ENCODE measurements at places on chromosomes 3 and 15.

DNA sequence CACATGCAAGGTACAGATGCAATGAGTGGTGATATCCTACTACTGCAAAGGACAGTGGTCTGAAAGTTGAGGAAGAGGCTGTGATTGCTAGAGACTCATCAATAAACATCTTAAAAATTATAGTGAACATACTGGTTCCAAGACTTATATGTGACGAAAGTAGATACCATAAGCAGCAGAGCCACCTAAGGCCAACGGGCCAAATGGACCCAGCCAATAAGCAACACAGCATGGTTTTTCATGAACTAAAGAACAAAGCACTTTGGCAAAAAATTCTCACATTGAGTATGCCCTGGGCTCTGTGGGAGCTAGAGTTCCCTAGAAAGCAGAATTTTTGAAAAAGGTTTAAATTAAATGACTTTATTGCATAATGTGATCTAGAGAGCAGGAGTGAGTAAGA, 272.1 kb downstream of the SI start:
- DNase-seq, result no peak

GRCh38 chr3:38314764-38315487, 31.7 kb upstream of the XYLB start:
- no peak for DNase-seq

DNA sequence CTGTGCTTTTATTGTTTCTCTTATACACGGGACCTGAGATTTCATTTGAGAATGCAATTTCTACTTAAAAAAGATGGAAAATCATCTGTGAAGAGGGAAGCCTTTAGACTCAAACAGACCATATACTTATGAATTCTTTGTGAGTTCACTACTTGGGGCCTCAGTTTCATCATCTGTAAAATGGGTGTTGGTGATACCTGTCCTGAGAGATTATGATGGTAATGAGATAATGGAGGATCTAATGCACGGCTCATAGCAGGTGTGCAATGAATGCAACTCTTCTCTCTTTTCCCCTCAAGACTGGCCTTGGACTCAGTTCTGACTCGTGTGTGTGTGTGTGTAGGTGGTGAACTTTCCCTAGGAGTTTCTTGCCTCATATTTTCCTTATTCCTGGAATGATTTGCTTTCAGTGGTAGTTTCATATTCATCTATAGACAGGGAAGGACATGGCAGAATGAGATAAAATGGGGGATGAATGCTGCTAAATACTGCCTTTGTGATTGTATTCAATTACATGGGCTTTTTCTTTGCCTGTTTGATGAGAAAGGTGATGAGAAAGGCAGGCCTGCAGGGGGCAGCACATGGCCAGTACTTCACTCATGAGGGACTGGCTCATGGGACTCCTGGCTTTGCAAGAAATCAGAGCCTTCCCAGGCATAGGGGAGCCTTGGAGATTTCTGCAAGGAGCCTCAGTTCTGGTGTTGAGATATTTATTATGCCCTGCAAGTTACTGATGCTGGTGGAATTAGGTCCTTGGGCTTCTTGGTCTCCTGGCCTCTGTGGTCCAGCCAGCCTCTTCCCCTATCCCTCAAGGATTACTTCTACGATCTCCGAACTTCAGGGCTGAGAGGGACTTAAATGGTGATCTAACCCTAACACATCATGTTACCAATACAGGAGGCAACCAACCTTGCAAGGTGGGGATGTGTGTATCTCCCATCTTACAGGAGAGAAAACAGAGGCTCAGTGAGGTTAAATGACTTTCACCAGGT, 70.7 kb downstream of the RPLP1 start:
- peak; percentile 92 for DNase-seq

GRCh38 chr3:141828890-141829289, 47.6 kb upstream of the ATP1B3 start:
- DNase-seq, result no peak

- no peak for DNase-seq
Measured at GRCh38 chr15:44596511-44597010, 59.6 kb downstream of the EIF3J start.

GRCh38 chr15:25439369-25439836, 579 bp upstream of the UBE3A start:
- no peak for DNase-seq

GRCh38 chr3:58117561-58118181, 93.1 kb downstream of the DNASE1L3 start:
- DNase-seq, result peak; percentile 61

DNA sequence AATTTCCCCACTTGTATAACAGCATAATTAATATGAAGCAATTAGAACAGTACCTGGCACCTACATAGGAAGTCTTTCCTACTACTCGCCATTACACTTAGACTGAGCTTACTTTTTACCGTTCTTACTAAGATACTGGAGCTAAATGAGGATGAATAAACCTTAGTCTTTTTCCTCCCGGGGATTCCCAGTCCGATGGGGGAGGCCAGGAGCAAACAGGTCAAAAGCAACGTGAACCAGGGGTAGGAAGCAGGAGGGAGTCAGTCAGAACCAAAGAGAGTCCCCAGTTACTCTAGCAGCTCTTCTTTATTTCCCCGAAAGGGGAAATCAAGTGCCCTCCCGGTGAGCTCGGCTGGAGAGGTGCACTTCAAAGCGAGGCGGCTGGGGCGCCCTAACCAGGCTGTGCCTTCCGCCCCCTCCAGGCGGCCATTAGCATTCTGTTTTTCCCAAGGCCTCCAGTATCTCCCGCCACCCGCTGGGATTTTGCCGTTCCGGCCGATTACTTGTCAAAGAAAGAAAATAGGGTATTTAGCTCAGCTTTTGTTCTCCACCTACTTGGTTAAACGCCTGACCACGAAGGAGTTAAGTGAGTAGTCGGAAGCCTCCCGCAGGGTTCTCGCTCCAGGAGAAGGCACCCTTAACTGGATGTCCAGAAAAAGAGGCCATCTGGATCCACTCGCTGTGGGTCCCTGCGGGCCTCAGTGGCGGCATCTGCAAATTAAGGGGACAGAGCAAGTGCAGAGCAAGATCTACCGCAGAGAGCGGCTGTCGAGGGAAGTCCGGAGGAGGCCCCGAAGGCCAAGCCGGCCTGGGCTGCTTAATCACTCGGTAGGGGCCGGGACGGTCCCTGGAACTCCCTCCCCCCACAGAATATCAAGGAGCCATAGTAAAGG, 6.3 kb upstream of the EOMES start:
- DNase-seq, result peak; percentile 53

DNA sequence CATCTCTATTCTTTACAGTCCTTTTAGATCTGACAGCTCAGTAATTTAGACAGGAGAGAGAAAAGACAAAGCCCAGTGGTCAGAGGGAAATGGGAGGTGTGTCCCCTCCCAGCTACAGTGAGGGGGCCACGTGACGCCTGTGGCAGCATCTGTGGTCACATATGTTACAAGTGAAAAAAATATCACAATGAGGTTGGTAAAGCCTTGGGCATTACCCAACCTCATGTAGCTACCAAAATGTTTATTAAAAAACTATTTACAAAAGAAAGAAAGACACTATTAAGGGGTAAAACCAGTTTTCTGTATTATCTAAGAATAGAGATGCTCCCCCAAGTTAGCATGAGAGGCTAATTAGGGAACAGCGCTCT, 42.9 kb upstream of the PLCL2 start:
- DNase-seq, result no peak

- no peak for DNase-seq
Measured at GRCh38 chr3:151203051-151203420, at the start of gene GPR171. TSS of gene GPR171 (minus strand) at chr3:151203216. CDS start at chr3:151199386, 3,830 bp downstream.

DNA sequence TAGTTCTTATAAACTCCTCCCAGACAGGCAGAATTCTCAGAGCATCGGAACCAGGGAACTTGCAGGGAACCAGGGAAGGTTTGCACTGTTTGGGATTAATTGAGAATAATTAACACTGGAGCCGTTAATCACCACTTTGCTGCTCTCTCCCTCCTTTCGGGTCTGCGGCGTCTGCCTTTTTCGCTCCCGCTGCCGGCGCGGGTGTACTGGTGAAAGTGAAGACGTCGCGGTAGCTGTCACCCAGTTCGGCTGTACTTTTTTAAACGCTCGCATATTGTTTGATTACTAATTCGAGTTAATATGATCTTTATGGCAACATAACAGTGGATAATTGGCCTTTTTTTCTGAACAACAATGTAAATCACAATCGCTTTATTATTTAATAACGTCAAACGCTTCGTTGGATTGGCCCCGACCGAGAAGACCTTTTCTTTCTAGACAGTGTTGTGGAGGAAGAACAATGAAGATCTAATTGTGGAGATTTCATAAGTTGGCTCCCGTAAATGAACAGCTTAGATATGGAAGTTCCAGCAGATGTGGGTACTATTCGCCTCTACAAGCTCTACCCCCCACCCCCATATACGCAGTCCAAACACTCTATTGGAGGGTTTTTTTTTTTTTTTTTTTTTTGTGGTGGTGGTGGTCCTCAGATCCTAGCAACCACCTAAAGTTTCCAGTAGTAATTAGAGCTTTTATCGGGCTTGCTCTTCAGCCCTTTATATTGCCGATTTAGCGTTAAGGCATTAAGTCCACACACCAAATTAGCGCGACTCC, 12.7 kb downstream of the SOX2 start:
- peak; percentile 71 for DNase-seq

DNA sequence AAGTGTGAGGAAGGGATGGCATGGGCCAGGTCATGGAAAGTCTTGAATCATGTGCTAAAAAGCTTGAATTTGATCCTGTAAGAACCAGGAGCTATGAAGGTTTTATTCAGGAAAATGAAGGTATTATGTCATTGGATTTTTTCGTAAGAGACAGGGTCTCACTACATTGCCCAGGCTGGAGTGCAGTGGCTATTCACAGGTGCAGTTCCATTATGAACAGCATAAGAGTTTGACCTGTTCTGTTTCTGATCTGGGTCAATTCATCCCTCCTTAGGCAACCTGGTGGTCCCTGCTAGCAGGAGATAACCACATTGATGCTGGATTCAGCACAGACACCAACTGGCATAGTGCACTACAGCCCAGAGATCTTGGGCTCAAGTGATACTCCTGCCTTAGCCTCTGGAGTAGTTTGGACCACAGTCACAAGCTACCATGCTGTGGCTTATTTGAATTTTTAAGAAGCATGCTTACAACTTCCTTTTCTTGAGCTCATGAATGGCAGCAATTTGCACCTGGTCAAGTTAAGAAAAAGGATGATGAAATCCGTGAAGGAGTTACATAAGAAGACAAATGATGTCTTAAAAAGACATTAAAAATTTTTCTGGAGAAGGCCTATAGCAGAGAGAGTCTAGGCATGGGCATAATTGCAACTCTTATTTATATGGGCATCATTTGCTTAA, 79.1 kb downstream of the CADPS start:
- DNase-seq, result no peak

- DNase-seq, result peak; percentile 8
Measured at GRCh38 chr15:41133454-41133853, 17.4 kb upstream of the INO80 start.

GRCh38 chr15:82936966-82937711, 15.4 kb downstream of the HOMER2 start:
- peak; percentile 65 for DNase-seq

DNA sequence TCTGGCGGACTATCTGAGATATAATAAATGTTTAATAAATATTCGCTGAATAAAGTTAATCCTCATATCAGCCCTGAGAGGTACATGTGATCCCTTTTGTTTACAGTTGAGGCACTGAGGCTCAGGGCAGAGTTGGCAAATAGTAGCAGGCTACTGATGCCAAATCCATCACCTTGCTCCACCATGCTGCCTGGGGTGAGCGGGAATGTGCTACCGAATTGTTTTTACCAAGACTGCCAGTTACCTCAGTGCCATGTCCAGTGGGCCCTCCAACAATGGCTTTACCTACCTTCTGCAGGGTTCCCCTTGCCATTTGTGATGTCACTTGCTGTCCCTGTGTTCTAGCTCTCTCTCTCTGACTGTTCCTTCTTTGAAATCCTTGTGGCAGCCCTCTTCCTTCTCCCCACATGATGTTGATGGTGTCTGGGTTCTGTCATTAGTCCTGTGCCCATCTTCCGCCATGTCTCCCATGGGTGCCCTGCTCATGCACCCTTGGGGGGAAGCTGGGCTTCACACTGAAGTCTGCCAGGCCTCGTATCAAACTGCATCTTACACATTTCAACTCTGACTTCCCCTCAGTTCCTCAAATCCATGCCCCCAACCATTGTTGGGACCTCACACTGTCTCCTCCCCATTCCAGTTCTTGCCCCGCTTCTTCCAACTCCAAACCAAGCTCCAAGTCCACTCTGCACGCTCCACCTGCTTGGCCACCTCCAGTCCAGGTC, 35.4 kb downstream of the SLCO2A1 start:
- no peak for DNase-seq

- no peak for DNase-seq
Measured at GRCh38 chr3:15327941-15328340, 4.4 kb downstream of the SH3BP5 start.

DNA sequence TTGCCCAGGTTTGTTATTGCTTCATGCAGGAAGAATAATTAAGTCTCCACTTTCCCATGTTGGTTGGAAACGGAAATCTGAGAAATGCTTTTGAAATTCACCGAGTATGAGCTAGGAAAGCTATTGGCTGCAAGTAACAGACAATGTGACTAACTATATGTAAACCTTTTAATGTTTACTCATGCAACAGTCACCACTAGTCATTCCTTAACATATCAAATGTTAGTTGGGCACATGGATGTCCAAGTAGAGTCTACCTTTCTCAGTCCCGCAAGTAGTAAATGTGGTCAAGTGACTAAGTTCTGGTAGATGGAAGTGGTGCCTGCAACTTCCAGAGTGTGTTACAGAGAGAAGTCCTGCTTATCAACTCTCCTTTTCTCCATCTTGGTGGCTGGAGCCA, 52.5 kb downstream of the KLF15 start:
- no peak for DNase-seq

DNA sequence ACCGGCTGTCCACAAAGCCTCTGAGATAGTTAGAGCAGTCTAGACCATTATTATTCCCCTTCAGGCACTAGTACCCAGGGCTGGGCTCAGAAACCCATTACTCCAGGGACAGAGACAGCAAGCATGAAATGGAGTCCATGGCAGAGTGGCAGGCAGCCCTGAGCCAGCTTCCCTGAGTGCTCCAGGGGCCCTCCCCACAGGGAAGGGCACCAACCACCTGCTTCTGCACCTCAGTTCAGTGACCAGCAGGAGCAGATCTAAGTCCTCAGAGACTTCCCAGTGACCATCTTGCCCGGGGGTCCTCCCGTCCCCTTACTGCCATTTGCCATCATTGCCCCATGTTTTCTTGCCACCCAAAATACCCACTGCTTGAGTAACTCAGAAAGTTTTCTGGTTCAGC, 62.0 kb downstream of the DAPK2 start:
- DNase-seq, result no peak

DNA sequence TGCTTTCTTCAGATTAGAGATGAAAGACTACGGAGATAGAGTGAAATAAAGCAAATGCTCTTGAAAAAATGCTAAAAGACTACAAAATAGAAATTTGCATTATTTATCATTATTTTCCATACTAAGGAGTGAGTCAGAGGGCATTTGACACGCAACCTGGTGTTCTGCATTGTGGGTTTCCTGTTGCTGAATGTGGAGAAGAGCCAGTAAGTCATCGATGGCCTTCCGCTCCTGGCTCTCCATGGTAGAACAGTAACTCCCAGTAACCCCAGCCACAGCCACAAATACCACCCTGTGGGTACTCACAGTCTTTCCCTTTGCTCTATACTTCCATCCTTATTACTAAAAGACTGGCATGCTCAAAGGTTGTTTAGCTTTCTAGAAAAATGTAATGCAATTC, 61.5 kb downstream of the CGGBP1 start:
- DNase-seq, result peak; percentile 54

Data from astrocyte of the hippocampus (primary cell).